ENCODE measurements at places on chromosomes 6 and 20.

GRCh38 chr6:136921381-136921935 is 643 bp upstream of the SLC35D3 start:
- no peak for DNase-seq

DNA sequence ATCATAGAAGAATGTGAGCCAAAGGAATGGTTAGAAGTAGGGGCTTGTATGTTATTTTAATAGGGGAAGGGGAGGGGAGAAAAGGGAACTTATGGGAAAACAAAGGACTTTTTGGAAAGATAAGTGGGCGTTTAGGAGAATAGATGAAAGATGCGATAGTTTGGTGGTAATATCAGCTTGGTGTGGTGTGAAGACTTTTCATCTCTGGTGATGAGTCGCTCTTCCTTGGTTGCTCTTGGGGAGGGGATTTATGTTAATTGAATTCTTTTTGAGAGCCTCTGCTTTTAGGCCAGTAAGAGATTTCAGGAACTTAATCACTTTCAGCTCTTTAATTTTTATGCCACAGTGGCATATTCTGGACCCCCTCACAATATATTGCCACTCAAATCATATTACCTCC is 10.8 kb downstream of the HECA start:
- DNase-seq: no peak

- DNase-seq: no peak
Measured at GRCh38 chr20:61461461-61461860, 209.4 kb downstream of the CDH4 start.

DNA sequence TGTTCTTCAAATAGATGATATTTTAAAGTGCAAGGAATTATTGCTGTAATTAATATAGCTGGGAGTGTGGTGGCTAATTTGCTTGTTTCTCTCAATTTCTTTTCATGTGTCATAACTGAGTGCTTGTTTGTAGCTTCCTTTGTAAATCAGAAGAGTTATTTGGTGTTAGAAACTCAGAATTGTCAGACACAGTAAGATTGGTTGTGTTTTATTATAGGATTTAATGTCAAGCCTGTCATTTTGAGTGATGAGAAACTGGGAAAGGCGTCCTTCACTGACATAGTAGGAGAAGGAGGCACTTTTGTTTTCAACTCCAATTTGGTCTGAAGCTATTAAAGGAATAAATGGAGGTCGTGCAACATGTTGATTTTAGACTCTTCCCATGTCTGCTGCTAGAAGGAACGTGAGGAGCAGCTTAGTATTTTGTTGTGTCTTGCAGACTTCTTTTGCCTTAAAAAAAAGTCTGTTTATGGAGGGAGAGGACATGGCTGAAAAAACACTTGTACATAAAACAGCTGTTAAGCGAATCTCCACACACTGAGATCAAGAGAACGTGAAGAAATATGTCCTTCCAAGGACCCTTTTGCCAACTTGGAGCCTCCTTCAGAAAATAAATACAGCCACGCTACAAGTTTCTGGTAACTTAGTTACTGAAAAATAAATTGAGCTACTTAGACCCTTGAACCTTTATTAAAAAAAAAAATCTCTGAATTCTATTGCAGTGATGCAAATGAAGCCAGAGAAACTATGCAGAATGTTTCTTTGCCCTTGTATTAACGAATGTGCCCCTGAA is 59.5 kb downstream of the BMP6 start:
- DNase-seq: no peak

Data from AG04450 (cell line).